ENCODE measurements at places on chromosomes 2 and 18.

GRCh38 chr18:77671456-77672167 is 422.0 kb downstream of the GALR1 start:
- DNase-seq: no peak

GRCh38 chr2:147297820-147298219 is 547.0 kb upstream of the ACVR2A start:
- DNase-seq: no peak

DNA sequence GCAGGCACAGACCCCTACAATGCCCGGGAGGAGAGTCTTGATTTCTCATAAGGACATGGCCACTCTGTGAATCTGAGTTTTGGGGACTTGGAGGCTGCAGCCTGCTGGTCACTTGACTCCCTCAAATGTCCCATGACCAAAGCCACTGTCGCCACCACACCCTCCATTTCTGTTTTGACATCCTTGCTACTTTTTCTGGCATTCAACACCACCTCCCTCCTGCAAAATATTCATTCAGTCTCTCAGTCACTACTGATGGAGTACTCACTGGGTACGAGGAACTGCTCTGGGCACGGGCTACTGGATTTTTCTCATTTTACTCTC is 208.6 kb upstream of the HAAO start:
- no peak for DNase-seq

- DNase-seq: peak; percentile 33
Measured at GRCh38 chr2:120109186-120110061, 96.5 kb downstream of the EPB41L5 start.

- DNase-seq: no peak
Measured at GRCh38 chr2:145157036-145157675, 637.2 kb upstream of the ZEB2 start.

All from fibroblast of skin of abdomen (primary cell).